Activated CD4-positive, alpha-beta T cell treated with anti-CD3 and anti-CD28 coated beads, Interleukin-2, amount 10 ng/mL, durations not matched to agents 24 days and 14 days (primary cell): ENCODE measurements at places on chromosomes 4 and X. TPM values are rescaled to one million over a fixed set of nuclear protein-coding genes. Genes with fewer than 3 reads are reported as not detected.

The PRDM8 gene
- 3.6 and 4.6 TPM in 2 replicates for total RNA-seq

The MAGED4B gene
- total RNA-seq: 0.28 and 0.52 TPM in 2 replicates

The XAGE1A gene
- not detected in 2 replicates for total RNA-seq

The FRMD7 gene
- total RNA-seq: not detected in 2 replicates

The HSFX3 gene
- total RNA-seq: not detected in 2 replicates

The EXOC1 gene
- 20.8 and 21.5 TPM in 2 replicates for total RNA-seq

DNA sequence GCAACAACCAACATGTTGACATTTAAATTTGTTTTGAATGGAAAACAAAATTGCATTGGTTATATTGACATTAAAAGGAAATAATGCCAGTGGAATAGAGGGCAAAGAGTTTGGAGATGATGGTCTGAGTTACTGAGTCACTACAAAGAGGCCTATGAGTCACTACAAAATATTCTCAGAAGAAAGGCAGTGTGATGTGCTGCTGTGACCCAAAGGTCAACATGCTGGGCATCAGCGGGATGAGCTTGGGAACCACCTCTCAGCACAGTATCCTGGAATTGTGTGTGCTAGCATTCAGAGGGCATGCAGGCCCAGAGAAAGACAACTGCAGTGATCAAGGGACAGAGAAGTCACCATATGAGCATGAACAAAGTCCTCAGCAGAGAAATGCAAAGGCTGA lies 2.8 kb downstream of the CMC4 start:
- H3K36me3 ChIP-seq: peaks cover 9% of the 10 kb centered on the region
- H3K27me3 ChIP-seq: no peaks in the 10 kb centered on the region
- peaks cover 23% of the 10 kb centered on the region for H3K4me1 ChIP-seq
- peak; percentile 55 for DNase-seq
- peak overlapping the region; percentile 69 for H3K27ac ChIP-seq

GRCh38 chr4:153825691-153826090 lies 36.8 kb upstream of the SFRP2 start:
- H3K4me3 ChIP-seq: no peak overlapping the region
- H3K27me3 ChIP-seq: peaks cover 15% of the 10 kb centered on the region
- no peaks in the 10 kb centered on the region for H3K36me3 ChIP-seq
- H3K27ac ChIP-seq: no peak overlapping the region
- no peaks in the 10 kb centered on the region for H3K4me1 ChIP-seq

- no peak for DNase-seq
- no peaks in the 10 kb centered on the region for H3K36me3 ChIP-seq
- no peaks in the 10 kb centered on the region for H3K4me1 ChIP-seq
- H3K4me3 ChIP-seq: no peak overlapping the region
- no peak overlapping the region for H3K27ac ChIP-seq
Observed at GRCh38 chr4:69977582-69977981, 12.1 kb upstream of the CSN2 start.

GRCh38 chrX:39767446-39767845 lies 330.3 kb downstream of the BCOR start:
- peaks cover 32% of the 10 kb centered on the region for H3K4me1 ChIP-seq
- no peak overlapping the region for H3K4me3 ChIP-seq
- H3K27ac ChIP-seq: no peak overlapping the region
- H3K36me3 ChIP-seq: no peaks in the 10 kb centered on the region
- no peaks in the 10 kb centered on the region for H3K27me3 ChIP-seq

GRCh38 chrX:102957751-102958150 lies 20.7 kb downstream of the RAB40AL start:
- no peaks in the 10 kb centered on the region for H3K36me3 ChIP-seq
- no peak overlapping the region for H3K27ac ChIP-seq
- DNase-seq: no peak
- no peak overlapping the region for H3K4me3 ChIP-seq

DNA sequence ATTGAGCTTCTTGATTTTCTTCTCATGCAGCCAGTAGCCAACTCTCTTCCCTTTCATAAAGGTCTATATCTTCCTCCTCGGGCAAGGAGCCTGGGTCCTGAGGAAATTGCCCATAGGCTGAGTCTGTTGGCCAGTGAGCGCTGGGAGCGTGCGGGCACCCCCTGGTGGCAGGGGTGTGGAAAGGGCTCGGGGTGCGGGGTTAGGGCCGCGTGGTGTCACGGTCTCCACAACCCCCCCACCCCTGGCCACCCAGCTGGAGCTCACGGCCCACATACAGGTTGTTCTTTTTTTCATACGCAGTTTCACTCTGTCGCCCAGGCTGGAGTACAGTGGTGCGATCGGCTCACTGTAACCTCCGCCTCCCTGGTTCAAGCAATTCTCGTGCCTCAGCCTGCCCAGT lies 13.1 kb downstream of the RBM10 start:
- no peak overlapping the region for H3K27ac ChIP-seq
- H3K36me3 ChIP-seq: peaks cover 25% of the 10 kb centered on the region
- no peaks in the 10 kb centered on the region for H3K27me3 ChIP-seq

DNA sequence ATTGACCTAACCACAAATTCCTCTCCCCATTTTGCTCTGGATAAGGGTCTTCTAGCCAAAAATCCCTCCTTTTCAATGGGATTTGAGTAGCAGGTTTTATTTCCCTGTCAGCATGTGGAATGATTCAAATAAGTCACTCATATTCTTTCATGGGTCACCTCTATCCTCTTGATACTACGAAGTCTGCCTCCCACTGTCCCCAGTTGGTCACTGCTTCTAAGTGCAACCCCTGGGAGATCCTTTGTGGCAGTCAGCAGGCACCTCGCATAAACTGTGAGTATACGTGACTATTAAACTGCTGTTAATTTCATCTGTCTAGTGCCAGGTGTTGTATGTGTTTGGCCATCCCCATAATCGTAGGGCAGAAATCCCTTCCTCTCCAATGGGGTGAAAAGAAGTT lies 1667.9 kb upstream of the PCDH7 start:
- H3K4me1 ChIP-seq: no peaks in the 10 kb centered on the region
- no peaks in the 10 kb centered on the region for H3K27me3 ChIP-seq
- DNase-seq: no peak
- no peaks in the 10 kb centered on the region for H3K36me3 ChIP-seq
- H3K4me3 ChIP-seq: no peak overlapping the region
- no peak overlapping the region for H3K27ac ChIP-seq

GRCh38 chrX:151692825-151693224 lies 2.4 kb upstream of the PRRG3 start:
- no peaks in the 10 kb centered on the region for H3K36me3 ChIP-seq
- H3K27me3 ChIP-seq: peaks cover 15% of the 10 kb centered on the region
- no peak overlapping the region for H3K27ac ChIP-seq
- no peak for DNase-seq
- no peak overlapping the region for H3K4me3 ChIP-seq
- no peaks in the 10 kb centered on the region for H3K4me1 ChIP-seq

DNA sequence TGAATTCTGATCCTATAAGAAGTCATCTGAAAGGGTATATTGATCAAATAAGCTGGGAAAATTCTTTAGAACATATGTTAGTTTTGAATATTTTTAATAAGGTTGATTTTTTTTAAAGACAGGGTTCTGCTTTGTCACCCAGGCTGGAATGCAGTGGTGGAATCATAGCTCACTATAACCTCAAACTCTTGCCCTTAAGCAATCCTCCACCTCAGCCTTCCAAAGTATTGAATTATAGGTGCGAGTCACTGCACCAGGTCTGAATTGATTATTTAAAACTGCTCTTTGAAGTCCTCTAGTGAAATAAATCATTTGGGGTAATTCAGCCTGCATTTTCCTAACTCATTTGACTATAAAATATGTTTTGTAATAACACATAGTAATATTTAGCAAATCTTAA lies 812.3 kb downstream of the PDHA2 start:
- H3K4me3 ChIP-seq: no peak overlapping the region
- no peak overlapping the region for H3K27ac ChIP-seq
- no peaks in the 10 kb centered on the region for H3K27me3 ChIP-seq
- H3K4me1 ChIP-seq: no peaks in the 10 kb centered on the region
- H3K36me3 ChIP-seq: no peaks in the 10 kb centered on the region

DNA sequence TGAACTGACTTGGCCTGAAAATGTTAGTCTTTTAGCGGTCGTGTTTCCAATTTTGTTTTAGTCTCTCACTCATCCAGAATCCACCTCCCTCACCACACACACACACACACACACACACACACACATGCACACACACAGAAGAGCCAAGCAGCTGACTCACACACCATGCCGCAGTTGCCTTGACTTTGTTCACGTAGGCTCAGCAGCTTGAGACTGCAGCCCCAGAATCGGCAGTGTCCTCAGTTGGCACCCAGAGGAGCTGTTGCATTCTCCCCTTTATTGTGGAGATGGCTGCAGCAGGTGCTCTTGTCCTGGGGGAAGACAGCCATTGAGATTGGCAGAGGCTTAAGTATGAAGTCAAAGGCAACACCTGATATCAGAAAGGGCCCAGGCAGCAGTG lies 20.9 kb upstream of the XPNPEP2 start:
- no peak overlapping the region for H3K4me3 ChIP-seq
- no peak for DNase-seq
- H3K36me3 ChIP-seq: no peaks in the 10 kb centered on the region
- no peak overlapping the region for H3K27ac ChIP-seq
- H3K4me1 ChIP-seq: peaks cover 9% of the 10 kb centered on the region
- H3K27me3 ChIP-seq: peaks cover 4% of the 10 kb centered on the region

GRCh38 chr4:125091101-125091500 lies 223.7 kb upstream of the FAT4 start:
- no peak overlapping the region for H3K4me3 ChIP-seq
- no peak overlapping the region for H3K27ac ChIP-seq
- no peaks in the 10 kb centered on the region for H3K36me3 ChIP-seq
- no peak for DNase-seq
- no peaks in the 10 kb centered on the region for H3K4me1 ChIP-seq

DNA sequence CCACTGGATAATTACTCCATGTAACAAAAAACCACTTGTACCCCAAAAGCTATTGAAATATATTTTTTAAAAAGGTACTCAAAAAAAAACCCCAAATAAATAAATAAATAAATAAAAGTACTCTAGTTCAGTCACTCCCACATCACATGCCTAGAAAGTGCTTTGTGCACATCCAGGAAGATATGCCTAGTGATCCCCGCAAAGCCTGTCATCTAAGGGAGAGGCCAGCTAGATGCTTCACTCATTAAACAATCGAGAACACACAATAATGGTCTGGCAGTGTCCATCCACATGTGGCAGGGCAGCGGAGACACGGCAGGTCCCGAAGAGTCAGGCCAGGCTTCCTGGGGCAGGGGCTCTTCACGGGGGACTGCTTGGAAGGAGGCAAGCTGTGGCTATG lies 47.6 kb downstream of the RAB33B start:
- peaks cover 9% of the 10 kb centered on the region for H3K36me3 ChIP-seq
- no peak overlapping the region for H3K27ac ChIP-seq
- no peaks in the 10 kb centered on the region for H3K27me3 ChIP-seq
- DNase-seq: no peak
- peaks cover 2% of the 10 kb centered on the region for H3K4me1 ChIP-seq

DNA sequence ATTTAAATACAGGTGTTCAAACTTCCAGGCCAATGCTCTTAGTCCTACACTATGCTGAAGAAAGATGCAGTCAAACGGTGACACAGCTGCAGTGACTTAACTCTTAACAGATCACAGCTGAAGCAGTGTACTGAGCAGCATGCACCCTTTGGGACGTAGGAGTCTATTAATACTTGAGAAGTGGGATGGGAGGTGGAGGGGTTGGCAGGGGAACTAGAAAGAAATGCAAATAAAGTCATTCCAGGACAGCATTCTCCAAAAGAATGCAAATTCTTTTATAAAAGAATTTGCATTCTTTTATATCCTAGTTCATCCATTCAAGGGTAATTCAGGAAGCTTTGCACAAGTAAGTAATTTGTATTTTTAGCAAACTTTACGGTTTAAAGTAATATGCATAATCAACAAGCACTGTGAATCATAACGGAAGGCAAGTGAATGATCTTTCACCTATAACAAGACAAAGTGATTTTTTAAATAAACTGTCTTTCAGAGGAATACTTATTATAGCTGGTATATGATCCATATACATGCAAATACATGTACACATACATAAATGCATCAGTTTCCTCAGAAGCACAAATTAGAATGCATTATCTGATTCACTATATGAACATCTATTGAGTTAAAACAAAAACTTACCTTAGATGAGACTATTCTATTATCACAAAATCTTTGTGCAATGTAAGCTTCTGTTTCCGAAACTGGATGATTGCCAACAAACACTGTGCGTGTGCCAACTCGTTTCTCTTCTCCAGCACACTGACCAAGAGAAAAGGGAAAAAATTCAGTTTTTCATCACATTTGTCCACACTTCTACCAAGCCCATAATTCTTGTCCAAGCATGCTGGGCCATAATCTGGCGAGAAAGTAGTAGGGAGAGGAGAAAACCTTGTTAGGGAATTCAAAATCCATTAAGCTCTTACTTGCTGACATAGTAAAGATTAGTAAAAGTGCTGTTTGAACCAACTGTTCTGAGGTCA lies 106.5 kb downstream of the ATP11C start:
- no peaks in the 10 kb centered on the region for H3K27me3 ChIP-seq
- no peak overlapping the region for H3K27ac ChIP-seq
- H3K4me1 ChIP-seq: peaks cover 6% of the 10 kb centered on the region
- DNase-seq: no peak
